ENCODE measurements at places on chromosomes 3 and 15.

DNA sequence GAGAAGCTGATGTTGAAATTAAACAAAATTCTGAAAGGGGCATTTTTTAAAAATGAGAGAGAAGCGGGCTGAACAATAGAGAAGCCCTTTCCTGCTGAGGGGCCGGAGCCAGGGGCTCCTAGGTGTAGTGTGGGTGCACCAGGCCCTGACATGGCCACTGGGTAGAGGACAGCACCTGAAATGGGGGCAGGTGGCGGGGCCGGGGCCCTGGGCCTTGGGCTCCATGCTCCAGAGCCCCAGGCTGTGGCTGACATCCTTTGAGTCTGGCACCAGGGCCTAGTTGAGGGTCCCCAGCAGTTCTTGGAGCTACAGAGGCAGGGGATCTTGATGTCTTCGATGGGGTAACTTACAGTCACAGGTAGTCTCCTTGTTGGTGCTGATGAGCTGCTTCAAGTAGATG lies 6.5 kb upstream of the GPR176 start:
- no peak for DNase-seq

DNA sequence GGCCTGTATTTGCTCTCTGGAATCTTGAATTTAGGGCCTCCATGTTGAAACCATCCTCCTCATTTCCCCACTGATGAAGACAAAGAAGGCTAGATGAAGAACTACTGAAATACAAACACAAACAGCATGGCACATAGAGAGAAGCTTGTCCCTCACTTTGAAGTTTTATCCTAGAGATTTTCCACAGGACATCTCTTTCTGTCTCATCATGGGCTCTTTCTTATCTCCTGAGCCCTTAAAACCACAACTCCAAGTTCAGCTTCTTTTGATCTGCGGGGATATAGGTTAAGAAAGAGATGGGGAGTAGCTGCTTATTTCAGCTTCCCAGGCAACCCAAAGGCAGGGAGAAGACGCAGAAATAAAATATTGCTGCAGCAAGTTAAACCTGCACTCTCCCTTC lies 213.1 kb upstream of the LRIG1 start:
- no peak for DNase-seq

- no peak for DNase-seq
Measured at GRCh38 chr15:40957581-40958051, 4.3 kb downstream of the CHAC1 start.

GRCh38 chr3:128458746-128459460 lies 7.8 kb downstream of the DNAJB8 start:
- no peak for DNase-seq

DNA sequence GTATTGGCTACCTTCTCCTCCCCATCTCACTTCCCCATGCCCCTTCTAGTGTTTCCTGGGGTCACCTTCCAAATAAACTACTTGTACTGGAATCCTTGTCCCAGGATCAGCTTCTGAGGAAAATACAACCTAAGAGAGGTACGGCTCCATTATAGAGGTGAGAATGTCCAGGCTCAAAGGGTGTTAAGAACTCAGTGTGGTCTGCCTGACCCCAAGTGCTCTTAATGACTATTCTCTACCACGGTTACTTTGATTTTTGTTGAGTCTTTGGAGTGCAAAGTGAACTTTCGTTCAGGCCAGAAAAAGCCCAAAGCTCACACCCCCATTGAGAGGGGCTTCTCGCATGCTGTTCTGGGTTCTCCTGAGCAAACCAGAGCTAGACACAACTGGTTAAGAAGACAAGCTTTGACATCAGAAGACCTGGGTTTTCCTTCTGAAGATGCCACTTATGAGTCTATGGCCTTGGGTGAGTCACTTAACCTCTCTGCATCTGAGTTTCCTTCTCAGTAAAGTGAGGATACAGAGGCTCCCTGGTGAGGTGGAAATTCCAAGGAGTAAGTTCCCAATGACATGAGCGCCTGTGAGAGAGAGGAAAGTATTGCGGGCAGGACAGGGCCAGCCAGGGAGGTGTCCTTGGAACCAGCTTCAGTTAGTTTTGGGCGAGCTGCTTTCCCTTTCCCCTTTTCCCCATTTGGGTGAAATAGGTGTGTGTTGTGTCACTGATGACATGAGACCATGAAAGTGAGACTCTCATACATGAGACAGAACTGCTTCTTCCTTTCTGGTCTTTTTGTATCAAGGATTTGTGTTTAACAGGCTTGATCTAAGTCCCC lies 475.0 kb upstream of the PROK2 start:
- peak; percentile 30 for DNase-seq

- DNase-seq, result no peak
Measured at GRCh38 chr3:129867506-129868124, 25.9 kb downstream of the TMCC1 start.

DNA sequence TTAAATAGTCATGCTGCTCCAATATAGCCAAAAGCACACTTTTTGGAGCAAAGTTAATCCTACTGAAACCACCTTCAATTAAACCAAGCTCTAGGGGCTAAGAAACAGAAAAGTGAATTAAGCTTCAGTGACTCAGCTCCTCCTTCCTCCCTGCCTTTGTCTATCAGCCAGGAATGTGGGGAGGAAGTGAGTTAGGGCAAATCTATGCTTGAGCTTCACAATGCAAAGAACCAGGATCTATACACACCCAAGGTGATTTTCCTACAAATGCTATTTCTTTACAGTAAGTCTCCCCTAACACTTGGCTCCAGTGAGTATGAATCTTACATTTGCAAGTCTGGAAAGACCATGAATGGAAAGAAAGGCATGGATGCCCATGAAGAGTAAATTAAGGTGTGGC lies 212.1 kb downstream of the P3H2 start:
- DNase-seq, result no peak

DNA sequence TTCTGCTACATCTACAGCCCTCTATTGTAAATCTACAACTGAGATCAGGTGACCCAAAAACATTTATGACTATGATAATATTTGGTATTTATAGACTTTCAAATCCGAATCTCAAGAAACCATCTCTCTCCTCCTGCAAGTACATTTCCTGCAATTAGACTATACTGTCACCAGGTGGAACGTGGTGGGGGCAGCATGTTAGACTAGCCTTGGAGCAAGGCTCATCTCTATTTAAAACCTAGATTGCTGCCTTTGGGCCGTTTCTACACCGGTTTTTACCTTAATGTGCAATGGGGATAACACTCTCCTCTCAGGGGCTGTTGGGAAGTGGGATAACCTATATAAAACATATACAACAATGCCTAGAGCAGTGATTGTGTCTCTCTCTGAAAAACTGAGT lies 3.8 kb upstream of the KATNBL1 start:
- DNase-seq, result no peak

GRCh38 chr15:68993276-68993675 lies 21.2 kb upstream of the NOX5 start:
- no peak for DNase-seq

- DNase-seq, result no peak
Measured at GRCh38 chr3:23085261-23085660, 117.9 kb upstream of the UBE2E2 start.

DNA sequence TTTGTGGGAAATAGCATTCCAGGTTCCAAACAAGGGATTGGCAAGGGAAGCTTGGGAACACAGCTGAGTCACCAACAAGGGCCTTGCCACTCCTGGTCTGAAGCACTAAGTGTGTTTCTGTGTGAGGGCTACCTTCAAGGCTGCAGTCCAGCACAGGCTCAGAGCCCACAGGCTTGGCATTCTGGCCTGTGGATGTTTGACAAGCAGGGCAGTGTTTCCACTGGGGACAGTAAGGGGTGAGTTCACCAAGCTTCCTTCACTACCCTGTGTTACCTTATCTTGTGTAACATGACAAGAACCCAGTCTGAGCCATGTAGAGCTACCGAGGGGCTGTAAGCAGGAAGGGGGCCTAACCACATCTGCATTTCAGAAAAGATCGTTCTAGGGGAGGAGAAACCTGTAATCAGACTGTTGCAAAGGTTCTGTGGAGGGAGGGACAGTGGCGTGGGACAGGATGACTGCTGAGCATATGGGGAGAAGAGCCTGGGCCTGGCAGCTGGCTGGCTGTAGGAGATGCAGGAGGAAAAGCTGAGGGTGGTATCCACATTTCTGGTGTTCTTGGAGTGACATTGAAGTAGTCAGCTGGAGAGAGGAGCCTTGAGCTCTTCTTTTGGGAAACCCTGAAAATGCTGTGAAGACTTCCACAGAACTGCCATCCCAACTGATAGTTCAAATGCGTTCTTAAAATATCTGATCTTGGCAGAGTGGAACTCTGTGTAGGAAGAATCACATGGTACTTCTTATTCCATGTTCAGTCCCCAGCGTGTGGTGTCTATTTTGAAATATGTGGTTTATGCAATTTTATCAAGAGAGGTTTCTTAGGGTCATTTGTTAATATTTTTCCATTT lies 61.3 kb downstream of the CTDSPL start:
- DNase-seq, result no peak

DNA sequence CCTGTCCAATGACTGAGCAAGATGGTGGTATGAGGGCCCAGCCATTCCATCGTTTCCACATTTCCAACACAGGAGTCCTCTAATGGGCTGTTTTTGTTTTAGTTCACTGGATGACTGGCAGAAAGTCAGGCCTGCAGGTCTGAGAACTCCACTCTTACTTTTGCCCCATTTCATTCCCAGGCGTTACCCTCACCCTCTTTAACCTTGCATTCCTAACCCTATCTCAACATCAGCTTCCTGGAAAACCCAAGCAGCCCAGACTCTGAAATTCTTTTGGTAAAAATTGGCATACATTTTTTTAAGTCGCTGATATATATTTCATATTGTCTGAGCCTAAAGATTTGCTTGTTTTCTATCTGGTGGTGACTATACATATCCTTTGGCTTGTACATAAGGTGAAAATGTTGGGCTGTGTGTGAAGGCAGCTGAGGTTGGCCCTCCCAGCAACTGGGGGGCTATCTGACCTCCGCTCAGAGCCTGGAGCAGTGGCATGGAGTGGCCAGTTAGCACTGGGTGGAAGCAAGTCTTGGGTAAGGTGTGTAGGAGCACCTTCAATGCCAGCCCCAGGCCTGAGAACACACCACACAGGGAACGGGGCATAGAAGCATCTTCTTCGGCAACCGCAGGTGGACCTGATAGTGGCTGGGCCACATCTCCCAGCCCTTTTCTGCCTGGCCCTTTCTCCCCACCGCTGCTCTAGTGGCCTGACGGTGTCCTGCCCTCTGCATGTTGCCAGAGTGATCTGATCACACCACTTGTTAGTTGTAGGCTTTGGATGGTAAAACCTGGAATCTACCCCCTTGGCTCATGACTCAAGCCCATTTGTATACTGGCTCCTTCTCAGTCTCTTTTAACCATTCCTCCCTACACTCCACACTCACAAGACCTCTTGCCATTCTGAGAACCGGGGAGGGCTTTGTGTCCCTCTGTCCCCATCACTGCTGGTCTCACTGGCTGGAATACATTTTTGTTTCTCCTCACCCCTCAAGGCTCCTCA lies 50.0 kb downstream of the AMOTL2 start:
- DNase-seq, result no peak

DNA sequence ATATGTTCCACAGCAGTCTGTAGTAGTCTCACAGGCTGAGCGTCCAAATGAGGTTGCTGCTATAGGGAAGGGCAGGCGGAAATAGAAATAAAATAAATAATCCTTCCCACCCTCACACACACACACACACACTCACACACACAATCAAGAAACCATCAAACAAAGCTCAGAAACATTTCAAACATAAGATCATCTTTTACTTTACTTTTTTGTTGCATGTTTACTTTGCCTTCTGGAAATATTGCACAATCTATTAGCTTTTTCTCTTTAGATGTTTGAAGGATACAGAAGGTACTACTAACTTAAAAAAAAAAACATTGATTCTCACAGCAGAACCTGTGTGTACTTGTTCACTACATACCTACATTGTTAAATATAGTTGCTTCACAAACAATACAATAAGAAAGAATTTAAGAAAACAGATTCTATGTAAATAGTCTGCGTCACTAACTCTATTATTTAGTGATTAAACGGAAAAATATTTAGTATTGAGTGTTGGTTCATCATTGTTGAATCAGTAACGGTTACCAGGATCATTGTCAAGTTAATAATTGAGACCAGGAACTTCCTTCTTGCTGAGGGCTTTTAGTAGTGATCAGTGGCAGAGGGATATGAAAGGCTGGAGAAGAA lies 20.5 kb downstream of the ALCAM start:
- DNase-seq, result no peak

GRCh38 chr15:43893956-43894355 lies 67.2 kb downstream of the WDR76 start:
- DNase-seq, result no peak

GRCh38 chr15:80562846-80563245 lies 132.3 kb upstream of the ABHD17C start:
- DNase-seq, result no peak

- no peak for DNase-seq
Measured at GRCh38 chr3:26260139-26260538, 362.4 kb upstream of the LRRC3B start.

- no peak for DNase-seq
Measured at GRCh38 chr3:163929069-163929652, 1149.1 kb downstream of the SI start.

DNA sequence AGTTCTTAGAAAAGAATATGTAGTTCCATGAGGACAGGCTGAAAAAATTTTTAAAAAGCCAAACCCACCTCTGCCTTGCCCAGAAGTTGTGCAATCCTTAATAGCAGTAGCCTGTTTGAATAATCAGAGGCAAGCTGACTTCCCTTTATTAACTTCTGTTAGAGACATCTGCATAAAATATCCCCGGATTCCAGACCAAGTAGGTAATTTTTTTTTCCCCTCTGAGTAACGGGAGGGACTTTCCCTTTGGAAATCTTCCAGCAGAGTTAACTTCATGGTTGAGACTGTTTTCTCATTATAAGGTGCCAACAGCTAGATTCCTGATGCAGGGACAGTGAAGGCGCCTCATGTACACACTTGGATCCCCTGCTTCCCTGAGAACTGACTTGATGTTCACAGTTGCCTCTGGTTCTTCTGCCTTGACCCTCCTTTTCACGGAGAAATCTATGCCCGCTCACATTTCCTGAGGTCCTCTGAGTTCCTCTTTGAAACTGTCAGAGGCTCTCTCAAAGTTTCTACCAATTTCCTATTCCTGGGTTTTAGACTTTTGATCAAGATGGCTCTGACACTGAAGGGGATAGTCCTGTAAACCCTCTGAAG lies 227.6 kb upstream of the BHLHE40 start:
- DNase-seq, result no peak

GRCh38 chr15:48722764-48723661 lies 77.5 kb upstream of the FBN1 start:
- DNase-seq, result no peak

DNA sequence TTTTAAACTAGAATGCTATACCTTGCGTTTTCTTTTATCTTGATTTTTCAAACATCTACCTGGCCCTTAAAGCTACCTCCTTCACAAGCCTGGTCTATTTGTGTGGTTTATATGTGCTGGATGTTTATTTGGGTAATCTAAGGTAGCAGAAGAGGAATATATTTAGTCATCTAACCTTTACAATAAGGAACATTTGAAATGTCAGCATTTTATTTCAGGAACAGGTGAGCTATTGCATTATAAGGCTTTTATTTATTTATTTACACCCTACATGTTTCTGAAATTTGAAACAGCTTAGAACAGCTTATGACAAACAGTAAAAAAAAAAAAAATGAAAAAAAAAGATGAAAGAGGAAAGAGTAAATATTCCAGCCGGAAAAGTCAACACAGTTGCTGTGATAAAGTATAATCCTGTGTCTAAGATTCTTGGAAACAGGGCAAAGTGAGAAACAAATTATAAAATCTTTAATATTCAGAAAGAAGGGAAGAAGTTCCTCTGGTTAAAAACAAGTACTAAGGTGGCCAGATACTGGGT lies 19.5 kb downstream of the HHLA2 start:
- DNase-seq, result no peak

Data from stimulated activated CD8-positive, alpha-beta memory T cell treated with anti-CD3 and anti-CD28 coated beads, Interleukin-15, amount 100 ng/mL, for 48 hours (primary cell).